ENCODE measurements at places on chromosomes 7 and 10.

GRCh38 chr10:3452173-3452626 is 279.6 kb upstream of the PITRM1 start:
- DNase-seq, result no peak

- DNase-seq, result peak; percentile 24
Measured at GRCh38 chr7:19107356-19108146, 9.9 kb downstream of the TWIST1 start.

GRCh38 chr10:112585126-112585525 is 138.1 kb downstream of the VTI1A start:
- DNase-seq, result no peak

DNA sequence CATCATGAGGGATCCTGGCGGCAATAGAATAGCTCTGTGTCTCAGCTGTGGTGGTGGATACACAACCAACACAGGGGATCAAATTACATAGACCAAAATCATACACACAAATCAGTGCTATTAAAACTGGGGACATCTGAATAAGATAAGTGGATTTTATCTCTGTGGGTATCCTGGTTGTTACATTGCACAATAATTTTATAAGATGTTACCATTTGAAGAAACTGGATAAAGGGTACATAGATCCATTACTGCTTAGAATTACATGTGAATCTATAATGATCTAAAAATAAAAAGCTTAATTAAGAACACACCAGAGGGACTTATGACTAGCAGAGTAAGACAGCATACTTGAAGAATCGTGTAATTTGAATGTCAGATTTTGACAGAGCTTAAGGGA is 8.2 kb upstream of the FAM3C start:
- no peak for DNase-seq

DNA sequence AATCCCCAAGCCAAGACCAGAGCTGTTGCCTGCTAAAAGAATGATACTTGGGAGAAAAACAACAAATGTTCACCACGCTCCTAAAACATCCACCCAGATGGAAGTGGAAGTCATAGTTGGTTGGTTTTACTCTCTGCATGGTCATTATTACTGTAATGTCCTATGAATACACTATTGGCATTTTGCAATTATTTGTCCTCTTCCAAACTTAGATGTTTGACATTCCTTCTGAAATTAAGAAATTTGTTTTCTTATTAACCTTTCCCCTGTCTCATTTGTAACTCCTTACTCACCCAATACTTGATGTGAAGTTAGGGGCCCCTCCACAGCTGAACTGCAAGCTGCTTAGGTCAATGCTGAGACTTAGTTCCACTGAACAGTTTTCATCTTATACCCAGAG is 383.3 kb downstream of the INHBA start:
- no peak for DNase-seq

GRCh38 chr10:43453266-43453831 is 16.4 kb downstream of the ZNF487 start:
- no peak for DNase-seq

GRCh38 chr7:48424731-48425130 is 253.5 kb downstream of the ABCA13 start:
- no peak for DNase-seq

DNA sequence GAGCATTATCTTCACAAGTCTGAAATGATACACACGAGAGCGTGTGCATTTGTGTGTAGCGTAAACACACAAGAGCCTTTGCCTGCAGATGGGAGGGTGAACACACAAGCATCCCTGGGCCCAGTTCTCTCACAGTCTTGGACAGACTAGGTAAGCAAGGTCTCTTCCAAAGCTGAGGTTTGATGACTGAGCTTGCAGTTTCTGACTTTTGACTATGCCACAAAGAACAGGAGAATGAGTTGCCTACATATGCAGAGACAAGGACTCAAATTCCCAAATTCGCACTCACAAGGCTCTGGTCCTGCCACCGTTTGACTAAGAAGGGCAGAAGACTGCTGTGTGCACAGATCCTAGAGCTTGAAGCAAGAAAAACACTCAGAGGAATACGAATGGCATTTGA is 55.8 kb downstream of the FAM53B start:
- DNase-seq, result no peak

- DNase-seq, result no peak
Measured at GRCh38 chr10:115107830-115108229, 14.7 kb downstream of the ATRNL1 start.

DNA sequence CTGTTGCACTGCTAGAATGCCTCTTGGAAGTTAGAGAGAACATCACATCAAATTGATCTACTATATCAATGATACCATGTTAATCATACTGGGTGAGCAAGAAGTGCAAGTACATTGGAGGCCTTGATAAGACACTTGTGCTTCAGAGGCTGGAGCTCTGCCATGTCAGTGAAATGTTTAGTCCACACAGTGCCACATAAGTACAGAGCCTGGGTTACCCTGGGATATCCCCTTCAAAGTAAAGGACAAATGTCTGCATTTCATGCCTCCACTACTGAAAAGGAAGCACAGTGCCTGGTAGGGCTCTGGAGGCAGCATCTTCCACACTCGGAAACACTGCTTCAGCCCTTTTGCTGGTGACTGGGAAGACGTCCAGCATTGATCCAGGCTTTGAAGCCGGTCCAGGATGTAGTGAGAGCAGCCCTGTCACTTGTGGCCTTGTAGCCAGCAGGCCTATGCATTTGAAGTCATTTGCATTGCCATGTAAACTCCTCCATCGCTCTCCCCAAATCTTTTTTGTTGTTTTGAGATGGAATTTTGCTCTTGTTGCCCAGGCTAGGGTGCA is 15.7 kb upstream of the STN1 start:
- no peak for DNase-seq

GRCh38 chr7:75737856-75738603 is 711 bp downstream of the HIP1 start:
- peak; percentile 40 for DNase-seq

GRCh38 chr10:117550076-117550475 is 7.5 kb downstream of the EMX2 start:
- DNase-seq, result no peak

- no peak for DNase-seq
Measured at GRCh38 chr10:129369566-129369965, 97.5 kb upstream of the MGMT start.

DNA sequence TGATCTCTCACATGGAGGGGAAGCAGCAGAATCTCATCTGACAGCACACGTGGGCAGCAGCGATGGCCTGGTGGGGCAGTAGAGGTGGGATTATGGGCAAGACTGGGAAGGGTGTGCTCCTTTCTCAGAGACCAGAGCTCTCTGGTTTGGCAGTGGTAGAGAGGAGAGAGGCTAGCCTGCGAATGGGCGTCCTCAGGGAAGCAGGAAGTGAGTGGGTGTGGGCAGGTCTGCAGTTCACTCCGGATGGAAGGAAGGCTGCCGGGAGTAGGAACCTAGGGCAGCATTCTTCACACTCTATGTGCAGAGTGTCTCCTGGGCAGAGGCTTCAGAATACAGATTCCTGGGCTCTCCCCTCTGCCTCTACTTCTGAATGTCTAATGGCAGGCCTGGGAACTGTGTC is 162.8 kb upstream of the BMPER start:
- no peak for DNase-seq

DNA sequence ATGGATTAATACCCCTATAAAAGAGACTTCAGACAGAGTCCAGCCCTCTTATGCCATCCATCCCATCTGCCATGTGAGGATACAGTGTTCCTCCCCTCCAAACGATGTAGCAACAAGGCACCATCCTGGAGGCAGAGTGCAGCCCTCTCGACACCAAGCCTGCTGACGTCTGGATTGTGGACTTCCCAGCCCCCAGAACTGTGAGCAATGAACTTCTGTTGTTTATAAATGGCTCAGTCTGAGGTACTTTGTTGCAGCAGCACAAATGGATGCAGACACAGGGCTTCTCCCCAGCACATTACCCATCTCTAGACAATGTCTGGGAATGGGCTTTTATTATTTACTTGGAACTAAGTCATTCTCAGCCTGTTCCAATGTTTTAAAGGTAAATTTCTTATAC is 195.6 kb downstream of the WDR37 start:
- no peak for DNase-seq

DNA sequence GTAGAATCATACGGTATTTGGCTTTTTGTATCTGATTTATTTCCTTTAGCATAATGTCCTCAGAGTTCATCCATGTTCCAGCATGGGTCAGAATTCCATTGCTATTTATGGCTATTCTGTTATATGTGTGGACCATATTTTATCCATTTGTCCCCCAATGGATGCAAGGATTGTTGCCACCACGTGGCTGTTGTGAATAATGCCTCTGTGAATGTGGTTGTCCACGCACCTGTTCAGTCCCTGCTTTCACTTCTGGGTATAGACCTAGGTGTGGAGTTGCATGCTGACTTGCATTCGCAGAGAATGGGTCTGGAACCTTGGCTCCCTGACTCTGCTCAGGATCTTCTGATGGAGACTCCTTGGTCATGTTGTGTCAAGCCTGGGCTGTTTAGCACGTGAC is 199.9 kb downstream of the CAMK1D start:
- no peak for DNase-seq

DNA sequence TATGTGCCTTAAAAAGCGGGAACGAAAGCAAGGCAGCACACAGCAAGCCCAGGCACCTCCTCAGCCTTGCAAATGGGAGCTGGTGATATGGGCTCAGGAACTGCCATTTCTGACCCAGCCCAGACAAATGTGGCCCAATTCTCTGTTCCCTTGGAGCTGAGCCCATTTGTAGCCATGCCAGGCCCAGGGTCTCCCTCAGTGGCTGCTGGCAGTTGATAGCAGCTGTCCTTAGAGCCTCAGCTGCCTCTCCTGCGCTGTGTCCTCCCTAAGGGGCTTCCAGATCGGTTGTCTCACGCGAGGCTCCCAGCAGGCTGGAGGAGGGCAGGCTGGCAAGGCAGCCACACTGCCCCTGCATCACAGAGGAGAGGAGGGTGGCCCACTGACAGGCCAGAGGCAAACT is 275.8 kb downstream of the KCNMA1 start:
- DNase-seq, result no peak

- DNase-seq, result no peak
Measured at GRCh38 chr7:26413007-26413691, 121.5 kb downstream of the SNX10 start.

Measured in heart left ventricle (tissue), 16 donors.